ENCODE measurements at places on chromosomes 3 and 15. TPM values are rescaled to one million over a fixed set of nuclear protein-coding genes. Genes with fewer than 3 reads are reported as not detected.

DNA sequence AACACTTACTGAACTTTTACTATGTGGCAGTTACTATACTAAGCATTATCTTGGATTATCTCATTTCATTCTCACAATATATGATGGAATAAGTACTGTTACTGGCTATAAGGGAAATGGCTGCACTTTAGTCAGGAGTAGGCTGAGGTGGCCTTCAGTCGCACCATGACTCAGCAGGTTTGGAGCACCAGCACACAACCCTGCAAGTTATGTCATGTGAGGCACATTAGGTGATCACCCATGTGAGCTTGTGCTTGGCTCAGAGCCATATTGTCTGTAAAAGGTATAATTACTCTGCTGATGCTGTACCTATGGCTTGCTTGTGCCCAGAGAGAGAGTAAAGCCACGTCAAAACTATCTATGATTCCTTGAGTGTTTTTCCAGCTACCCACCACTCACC lies 54.1 kb upstream of the TIPARP start:
- peaks cover 3% of the 10 kb centered on the region for H3K4me1 ChIP-seq
- no peaks in the 10 kb centered on the region for H3K36me3 ChIP-seq
- no peak for DNase-seq
- no peak overlapping the region for H3K4me3 ChIP-seq

- DNase-seq = no peak
- H3K27me3 ChIP-seq = peaks cover 18% of the 10 kb centered on the region
- no peak overlapping the region for H3K27ac ChIP-seq
- no peaks in the 10 kb centered on the region for H3K4me1 ChIP-seq
- no peak overlapping the region for H3K4me3 ChIP-seq
Observed at GRCh38 chr3:127961124-127961523, 46.1 kb downstream of the KBTBD12 start.

Gene MORC1
- total RNA-seq = not detected

- H3K27ac ChIP-seq = no peak overlapping the region
- H3K4me3 ChIP-seq = no peak overlapping the region
- H3K4me1 ChIP-seq = no peaks in the 10 kb centered on the region
- H3K36me3 ChIP-seq = no peaks in the 10 kb centered on the region
- no peak for DNase-seq
Observed at GRCh38 chr3:127139601-127140500, 53.1 kb upstream of the PRR23E start.

Gene DGKG
- 0.37 TPM for total RNA-seq

DNA sequence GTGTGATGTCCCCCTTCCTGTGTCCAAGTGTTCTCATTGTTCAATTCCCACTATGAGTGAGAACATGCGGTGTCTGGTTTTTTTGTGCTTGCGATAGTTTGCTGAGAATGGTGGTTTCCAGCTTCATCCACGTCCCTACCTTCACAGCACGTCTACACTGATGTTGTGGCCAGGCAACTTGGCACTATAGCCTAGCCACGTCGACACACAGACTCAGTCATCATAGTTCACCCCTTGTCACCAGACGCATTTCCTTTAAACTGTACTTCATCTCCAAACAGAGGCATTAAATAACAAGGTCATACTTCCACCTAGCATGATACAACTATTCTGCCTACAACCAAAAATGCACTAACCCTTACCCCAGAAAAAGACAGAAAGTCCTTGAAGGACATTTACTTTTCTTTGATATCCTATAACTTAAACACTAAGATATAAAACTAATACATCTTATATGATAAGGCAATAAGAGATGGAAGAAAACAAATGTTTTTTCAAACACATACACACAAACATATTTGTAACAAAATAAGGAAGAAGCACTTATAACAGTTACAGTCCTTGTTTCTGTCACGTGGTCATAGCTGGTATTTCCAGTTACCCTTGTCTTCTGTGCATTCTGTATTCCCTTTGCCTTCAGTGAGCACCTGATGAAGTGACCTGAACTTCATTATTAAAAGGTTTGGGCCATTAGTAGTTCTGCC lies 121.4 kb downstream of the KLF13 start:
- DNase-seq = peak; percentile 4
- peaks cover 17% of the 10 kb centered on the region for H3K4me1 ChIP-seq
- no peaks in the 10 kb centered on the region for H3K36me3 ChIP-seq
- no peak overlapping the region for H3K4me3 ChIP-seq

- no peak overlapping the region for H3K4me3 ChIP-seq
- H3K27me3 ChIP-seq = no peaks in the 10 kb centered on the region
- DNase-seq = no peak
Observed at GRCh38 chr15:46315434-46315833, 680.6 kb downstream of the SQOR start.

GRCh38 chr15:64387562-64388168 lies at the start of gene TRIP4:
Gene TRIP4, plus strand, starts transcription at chr15:64387836. Its CDS starts 28 bp downstream, at chr15:64387864.
- H3K27ac ChIP-seq = peak within 1 kb of the TSS; percentile 93
- no peaks in the 10 kb centered on the region for H3K27me3 ChIP-seq
- peak within 1 kb of the TSS; percentile 97 for H3K4me3 ChIP-seq
- H3K4me1 ChIP-seq = peaks cover 24% of the 10 kb centered on the region
- peak; percentile 98 for DNase-seq
- peaks cover 9% of the 10 kb centered on the region for H3K36me3 ChIP-seq

DNA sequence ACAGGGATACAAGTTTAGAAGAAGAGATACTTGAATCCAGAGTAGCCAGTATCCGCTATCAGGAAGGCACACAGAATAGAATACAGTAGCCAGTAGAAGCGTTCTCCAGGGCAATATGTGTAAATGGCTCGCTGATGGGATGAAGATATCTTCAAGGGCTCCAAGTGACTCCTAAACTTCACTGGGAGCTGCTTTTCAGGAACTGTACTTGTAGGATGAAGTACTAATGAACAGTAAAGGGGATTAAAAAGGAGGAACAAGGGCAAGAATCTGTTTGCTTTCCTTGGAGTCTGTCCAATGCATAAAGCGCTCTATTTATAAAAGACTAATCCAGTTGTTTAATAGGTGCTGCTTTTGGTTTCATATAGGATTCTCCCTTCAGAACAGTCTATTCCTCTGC lies 78.4 kb downstream of the THRB start:
- H3K4me1 ChIP-seq = no peaks in the 10 kb centered on the region
- H3K36me3 ChIP-seq = no peaks in the 10 kb centered on the region
- no peak for DNase-seq
- H3K27me3 ChIP-seq = no peaks in the 10 kb centered on the region
- no peak overlapping the region for H3K4me3 ChIP-seq
- H3K27ac ChIP-seq = no peak overlapping the region

Gene NIPA2
- 53.7 TPM for total RNA-seq

DNA sequence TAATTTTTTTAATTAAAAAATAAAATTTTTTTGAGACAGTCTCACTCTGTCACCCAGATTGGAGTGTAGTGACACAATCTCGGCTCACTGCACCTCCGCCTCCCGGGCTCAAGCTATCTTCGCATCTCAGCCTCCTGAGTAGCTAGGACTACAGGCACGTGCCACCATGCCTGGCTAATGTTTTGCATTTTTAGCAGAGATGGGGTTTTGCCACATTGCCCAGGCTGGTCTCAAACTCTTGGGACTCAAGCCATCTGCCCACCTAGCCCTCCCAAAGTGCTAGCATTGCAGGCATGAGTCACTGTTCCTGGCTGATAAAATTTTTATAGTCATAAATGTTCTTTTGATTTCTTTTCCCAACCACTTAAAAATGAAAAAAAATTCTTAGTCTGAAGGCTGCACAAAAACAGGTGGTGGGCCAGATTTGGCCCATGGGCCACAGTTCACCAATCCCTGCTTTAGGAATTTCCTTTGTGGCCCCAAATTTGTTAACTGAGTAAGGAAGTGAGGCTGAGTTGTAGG lies 9.2 kb downstream of the UBA5 start:
- DNase-seq = no peak
- H3K27ac ChIP-seq = no peak overlapping the region
- peaks cover 12% of the 10 kb centered on the region for H3K4me1 ChIP-seq
- H3K36me3 ChIP-seq = peaks cover 27% of the 10 kb centered on the region

DNA sequence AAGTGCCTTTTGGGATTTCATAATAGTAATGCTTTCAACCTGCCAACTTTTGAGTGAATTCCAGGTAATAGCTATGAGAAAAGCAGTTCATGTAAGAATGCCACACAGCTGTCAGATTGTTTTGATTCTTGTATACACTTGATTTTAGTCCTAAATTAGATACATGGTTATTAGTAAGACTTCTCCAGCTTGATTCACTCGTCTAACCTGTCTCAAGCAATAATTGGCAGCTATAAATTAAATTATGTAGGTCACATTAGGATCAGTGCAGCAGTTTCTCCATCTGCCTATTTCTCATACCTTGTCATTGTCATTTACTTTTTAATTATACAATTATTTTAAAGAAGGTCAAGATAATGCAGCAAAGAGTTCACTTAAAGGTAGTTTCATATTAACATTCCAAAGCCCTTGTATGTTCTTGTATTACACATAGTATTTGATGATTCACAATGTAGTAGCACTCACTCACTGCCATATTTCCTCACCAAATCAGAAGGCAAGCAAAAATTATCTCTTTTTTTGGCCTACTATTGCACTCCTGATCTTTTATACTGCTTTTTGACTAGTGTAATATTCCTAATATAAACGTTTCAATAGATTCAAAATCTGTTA lies 10.9 kb upstream of the CRYBG3 start:
- H3K4me3 ChIP-seq = no peak overlapping the region
- DNase-seq = no peak
- H3K27ac ChIP-seq = no peak overlapping the region
- peaks cover 10% of the 10 kb centered on the region for H3K4me1 ChIP-seq

- H3K27ac ChIP-seq = no peak overlapping the region
- no peak overlapping the region for H3K4me3 ChIP-seq
- H3K4me1 ChIP-seq = peaks cover 7% of the 10 kb centered on the region
- H3K27me3 ChIP-seq = peaks cover 5% of the 10 kb centered on the region
- H3K36me3 ChIP-seq = no peaks in the 10 kb centered on the region
Observed at GRCh38 chr15:66803182-66803729, 101.2 kb downstream of the SMAD6 start.

DNA sequence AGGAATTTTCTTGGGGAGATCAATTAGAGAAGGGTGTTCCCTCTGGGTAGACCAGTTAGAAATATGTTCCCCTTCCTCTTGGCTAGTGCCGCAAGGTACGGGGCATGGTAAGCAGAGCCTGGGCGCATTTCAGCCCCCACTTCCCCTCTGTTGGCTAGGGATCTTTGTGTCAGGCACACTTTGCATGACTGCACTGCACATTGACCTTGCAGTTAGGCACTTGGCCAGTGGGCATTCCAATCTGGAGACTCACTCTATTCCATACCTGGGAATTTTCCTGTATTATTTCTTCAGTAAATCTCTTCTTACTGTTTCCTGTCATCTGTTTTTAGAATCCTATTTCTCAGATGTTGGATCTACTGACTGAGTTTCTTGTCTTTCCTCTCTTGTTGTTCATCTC lies 30.0 kb upstream of the CACNA1D start:
- peaks cover 20% of the 10 kb centered on the region for H3K27me3 ChIP-seq
- H3K36me3 ChIP-seq = no peaks in the 10 kb centered on the region
- no peak overlapping the region for H3K4me3 ChIP-seq
- no peak for DNase-seq
- H3K4me1 ChIP-seq = no peaks in the 10 kb centered on the region

Gene TMIE
- 0.34 TPM for total RNA-seq

DNA sequence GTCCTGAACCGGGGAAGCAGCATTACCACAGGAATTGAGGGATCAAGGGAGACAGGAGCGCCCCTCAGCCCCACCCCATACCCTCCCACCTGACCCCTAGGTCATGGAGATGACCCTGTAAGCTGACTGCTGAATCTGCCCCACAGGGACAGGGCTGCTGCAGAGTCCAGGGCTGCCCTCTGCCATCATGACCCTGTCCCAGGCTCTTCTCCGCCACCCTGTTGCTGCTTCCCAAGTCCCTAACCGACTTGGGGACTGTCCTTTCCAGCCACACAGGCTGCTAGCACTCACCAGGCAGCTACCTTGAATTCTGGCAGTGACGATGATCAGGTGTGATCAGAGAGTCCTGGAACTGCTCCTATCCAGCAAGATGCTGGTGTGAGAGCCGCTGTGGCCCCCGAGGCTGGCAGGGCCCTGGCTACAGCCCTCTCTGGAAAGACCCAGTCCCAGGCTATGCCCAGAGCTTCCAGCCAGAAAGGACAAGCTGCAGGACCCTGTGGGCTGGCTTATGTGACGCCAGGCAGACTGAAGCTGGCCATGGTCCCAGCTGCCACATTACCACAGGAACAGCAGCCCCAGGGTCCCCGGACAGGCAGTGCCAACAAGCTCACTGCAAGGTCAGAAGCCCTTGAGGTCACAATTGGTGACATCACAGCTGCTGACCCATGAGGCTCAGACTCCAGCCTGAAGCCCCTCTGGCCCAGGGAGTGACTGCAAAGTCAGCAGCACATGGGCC lies at the start of gene C3orf22:
Gene C3orf22, minus strand, starts transcription at position 597 of the 736 bp plus-strand sequence. CDS start 5,542 bp downstream, outside the sequence.
- no peak within 1 kb of the TSS for H3K4me3 ChIP-seq
- H3K4me1 ChIP-seq = no peaks in the 10 kb centered on the region
- no peak within 1 kb of the TSS for H3K27ac ChIP-seq
- H3K36me3 ChIP-seq = no peaks in the 10 kb centered on the region
- DNase-seq = peak; percentile 9

Gene SYNM
- 0.29 TPM for total RNA-seq

Gene TNK2
- total RNA-seq = 110 TPM

DNA sequence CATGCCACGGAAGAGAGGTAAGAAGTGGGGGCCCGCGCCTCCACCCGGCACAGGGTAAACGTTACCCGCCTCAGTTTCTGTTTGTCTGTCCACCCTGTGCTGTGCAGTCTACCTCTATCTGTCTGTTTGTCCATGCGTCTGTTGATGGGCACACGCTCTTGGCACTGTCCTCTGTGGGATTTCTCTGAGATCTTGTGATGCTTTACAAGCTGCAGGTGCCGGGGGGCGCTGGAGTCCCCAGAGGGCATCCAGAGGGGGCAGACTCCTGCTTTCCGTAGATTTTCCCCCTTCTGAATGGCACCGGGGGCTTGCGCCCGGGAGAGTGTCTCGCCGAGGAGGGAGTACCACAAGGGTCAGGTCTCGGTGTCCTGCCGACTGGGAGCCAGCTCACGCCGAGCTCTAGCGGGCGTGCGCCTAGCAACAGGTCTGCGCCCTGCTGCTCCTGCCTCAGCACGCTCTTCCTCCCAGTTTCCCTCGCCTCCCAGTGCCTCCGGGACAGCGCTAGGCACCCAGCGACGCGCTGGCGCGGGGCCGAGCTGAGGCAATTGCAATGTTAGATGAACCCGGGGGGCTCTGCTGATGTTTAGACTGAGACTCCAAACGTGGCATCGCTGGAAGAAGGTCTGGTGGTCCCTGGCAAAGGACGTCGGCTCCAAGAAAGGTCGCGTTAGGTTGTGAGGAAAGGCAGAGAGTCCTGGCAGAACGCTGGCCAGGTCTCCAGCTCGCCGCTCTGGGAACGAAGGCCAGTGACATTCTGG lies 667 bp downstream of the CEMIP start:
- no peak for DNase-seq
- H3K4me1 ChIP-seq = peaks cover 14% of the 10 kb centered on the region
- no peak overlapping the region for H3K27ac ChIP-seq
- peaks cover 58% of the 10 kb centered on the region for H3K27me3 ChIP-seq
- H3K4me3 ChIP-seq = peak overlapping the region; percentile 31

Gene CHST2
- 2.4 TPM for total RNA-seq

Gene CGNL1
- total RNA-seq = not detected

DNA sequence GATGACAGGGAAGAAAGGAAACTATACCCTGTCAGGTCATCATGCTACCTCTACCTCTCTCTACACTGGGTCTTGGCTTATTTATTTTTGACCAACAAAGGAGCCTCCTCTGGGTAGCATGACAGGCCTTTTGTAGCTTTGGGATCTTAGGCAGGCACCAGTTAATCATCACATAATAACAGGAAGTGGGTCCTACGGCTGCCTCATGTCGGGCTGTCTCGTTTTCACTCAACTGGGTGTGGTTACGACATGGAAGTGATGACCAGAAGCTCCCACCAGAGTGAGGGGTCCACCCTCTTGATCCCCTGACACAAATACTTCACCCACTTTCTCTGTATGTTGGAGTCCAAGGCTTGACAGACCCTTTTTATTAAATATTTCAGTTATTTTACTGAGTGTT lies 105.3 kb downstream of the CD47 start:
- peaks cover 2% of the 10 kb centered on the region for H3K36me3 ChIP-seq
- H3K4me3 ChIP-seq = peak overlapping the region; percentile 42
- no peaks in the 10 kb centered on the region for H3K27me3 ChIP-seq
- H3K4me1 ChIP-seq = peaks cover 45% of the 10 kb centered on the region
- DNase-seq = peak; percentile 65
- H3K27ac ChIP-seq = peak overlapping the region; percentile 84

All from activated CD8-positive, alpha-beta T cell treated with anti-CD3 and anti-CD28 coated beads, Interleukin-2, amount 10 ng/mL, durations not matched to agents 7 days and 5 days (primary cell).